ENCODE measurements at places on chromosomes 5 and 9.

- peak; percentile 60 for DNase-seq
These were observed 116.8 kb downstream of the RGS3 start for GRCh38 chr9:113580041-113580953.

DNA sequence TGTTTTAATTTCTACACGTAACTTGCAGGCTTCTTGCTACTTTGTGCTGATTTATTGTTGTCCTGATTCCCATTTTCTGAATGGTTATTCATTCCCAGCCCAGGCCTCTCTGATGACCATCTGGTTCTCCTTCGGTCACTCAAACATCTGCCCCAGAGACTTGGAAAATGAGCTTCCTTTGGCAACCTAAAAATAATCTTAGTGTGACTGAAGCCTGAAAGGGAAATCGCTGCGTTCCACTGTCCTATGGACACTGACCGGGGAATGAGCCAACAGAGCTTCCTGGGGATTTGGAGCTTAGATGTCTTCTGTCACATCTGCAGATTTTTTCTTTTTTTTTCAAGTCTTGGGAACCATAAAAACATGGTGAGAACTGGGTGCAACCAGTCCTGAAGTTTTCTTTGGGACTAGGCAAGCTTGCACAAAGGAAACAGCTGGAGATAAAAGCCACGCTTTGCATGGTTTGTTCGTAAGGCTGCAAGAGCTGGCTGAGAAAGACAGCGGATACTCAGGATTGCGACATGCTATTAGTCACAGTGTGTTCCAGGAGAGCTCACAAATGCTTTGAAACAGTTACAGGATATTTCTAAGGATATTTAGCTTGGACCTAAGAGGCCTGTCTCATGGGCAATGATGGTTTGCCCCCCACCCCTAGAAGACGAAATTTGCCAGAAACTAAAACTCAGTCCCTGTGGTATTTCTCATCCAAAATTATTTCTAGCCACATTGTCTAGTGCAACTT, 146.2 kb downstream of the GOLPH3 start:
- no peak for DNase-seq

GRCh38 chr5:123474228-123474627, 37.7 kb upstream of the CSNK1G3 start:
- no peak for DNase-seq

GRCh38 chr5:172076761-172077244, 70.4 kb upstream of the FBXW11 start:
- no peak for DNase-seq

DNA sequence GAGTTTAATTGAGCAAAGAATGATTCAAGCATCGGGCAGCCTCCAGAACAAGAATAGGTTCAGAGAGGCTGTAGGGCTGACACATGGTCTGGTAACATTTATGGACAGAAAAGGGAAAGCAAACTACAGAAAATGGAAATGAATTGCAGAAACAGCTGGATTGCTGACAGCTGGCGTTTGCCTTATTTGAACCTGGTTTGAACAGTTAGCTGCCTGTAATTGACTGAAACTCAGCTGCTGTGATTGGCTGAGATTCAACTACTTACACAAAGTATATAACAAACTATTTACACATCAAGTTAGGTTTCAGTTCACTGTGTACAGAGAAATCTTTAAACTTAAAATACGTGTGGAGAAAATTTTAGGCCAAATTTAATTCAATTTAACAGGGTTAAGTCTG, 441.7 kb downstream of the PRELID2 start:
- DNase-seq = no peak

- DNase-seq = no peak
These were observed 20.5 kb upstream of the ARHGEF28 start for GRCh38 chr5:73605223-73606087.

- no peak for DNase-seq
These were observed 607.5 kb upstream of the SEMA6A start for GRCh38 chr5:117182104-117182503.

GRCh38 chr5:145697251-145697990, 137.7 kb downstream of the PRELID2 start:
- DNase-seq = no peak

GRCh38 chr5:57478826-57479225, 3.8 kb downstream of the ACTBL2 start:
- no peak for DNase-seq

GRCh38 chr9:100082782-100083181, 16.0 kb downstream of the ERP44 start:
- DNase-seq = no peak

DNA sequence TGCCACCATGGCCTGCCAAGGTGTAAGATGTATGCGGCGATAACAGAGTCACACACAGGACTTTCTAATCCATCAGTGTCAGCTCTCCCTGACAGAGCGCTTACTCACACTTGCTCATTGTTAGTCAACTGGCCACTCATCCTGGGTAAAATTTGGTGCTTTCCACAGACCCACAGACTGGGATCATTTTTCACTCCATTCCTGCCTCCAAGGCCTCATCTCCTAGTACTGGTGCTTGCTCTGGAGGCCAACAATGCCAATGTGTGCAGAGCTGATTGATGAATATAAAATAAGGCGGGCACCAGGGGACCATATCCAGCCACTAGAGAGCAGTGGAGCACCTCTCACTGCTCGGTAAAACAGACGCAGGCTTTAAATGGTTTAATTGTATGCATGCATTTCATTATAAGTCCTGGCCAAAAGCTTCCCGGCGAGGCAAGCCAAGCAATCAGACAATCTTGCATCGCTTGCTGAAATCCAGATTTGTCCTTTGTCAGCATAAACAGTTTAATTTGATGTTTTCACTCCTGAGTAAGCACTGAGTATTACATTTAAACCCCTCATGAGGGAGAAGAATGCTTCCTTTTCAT, 22.3 kb downstream of the PSMB7 start:
- no peak for DNase-seq

DNA sequence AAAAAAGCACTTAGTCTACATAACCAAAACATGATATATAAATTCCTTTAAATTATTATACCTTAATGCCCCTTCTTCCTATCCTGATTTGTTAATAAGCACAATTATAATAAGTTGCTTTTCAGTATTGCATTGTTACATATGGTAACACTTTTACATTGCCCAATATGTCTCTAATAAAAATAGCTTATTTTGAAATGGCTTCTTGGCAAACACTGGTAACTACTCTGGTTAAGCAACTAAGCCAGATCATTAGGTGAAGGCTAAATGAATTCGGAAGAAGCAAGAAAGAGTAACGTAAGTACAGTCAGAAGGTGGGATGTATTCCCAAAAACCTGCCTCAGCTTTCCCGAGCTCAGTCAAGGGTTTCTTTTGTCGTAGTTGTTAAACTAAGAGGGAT, 85.3 kb downstream of the TTC39B start:
- no peak for DNase-seq

DNA sequence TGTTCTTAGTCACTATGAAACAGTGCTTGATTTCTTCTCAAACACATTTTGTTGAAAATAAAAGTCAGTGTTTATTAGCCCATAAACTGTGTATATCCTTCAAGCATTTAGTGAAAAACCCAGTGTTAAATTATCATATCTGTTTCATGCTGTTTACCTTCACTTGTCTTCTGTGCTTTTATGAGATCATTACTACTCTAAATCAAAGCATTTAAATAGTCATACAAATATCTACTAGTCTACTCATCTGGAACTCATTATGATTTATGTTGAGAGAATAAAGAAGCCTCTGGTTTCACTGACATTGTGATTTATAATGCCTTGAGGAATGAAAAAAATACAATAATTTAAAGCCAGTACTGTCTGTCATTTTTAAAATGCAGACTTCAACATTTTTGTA, 366.5 kb downstream of the SLCO4C1 start:
- DNase-seq = no peak

DNA sequence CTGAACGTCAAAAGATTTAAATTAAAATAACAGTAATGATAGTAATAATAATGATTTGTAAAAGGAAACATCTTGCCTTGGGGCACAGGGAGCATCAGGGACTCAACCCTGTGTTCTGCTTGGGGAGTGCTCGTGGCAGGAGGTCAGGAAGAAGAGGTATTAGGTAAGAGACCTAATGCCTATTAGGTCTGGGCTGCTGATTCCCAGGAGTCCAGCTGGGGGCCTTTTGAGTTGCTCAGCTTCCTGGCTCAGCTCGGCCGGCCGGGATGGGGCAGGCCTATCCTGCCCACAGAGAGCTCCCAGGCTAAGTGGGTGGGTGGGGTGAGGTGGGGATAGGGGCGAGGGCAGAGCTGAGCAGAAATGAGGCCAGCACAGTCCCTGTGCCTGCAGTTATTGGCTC, 17.5 kb downstream of the LMX1B start:
- DNase-seq = no peak

- no peak for DNase-seq
These were observed 44.2 kb upstream of the LMNB1 start for GRCh38 chr5:126732716-126733115.

DNA sequence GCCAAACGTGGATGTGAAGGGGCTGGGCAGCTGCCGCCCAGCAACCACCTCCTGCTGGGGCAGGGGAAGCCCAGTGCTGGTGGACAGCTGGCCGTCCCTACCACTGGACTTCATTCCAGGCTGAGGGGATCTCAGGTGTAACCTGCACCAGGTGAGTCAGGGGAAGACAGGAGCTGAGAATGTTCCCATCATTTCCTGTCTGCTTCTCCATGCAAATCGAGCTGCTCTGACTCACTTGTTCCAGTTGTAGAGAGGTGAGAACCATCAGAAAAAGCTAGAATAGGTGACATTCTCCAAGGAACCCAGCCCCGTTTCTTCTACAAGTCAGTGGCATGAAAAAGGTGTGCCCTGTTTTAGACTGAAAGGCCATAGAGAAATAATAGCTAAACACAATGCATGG, 21.8 kb upstream of the BARX1 start:
- DNase-seq = no peak

- DNase-seq = no peak
These were observed 443.9 kb downstream of the ZNF608 start for GRCh38 chr5:124302533-124302932.

- DNase-seq = no peak
These were observed 59.0 kb upstream of the KLF4 start for GRCh38 chr9:107548298-107549142.

- no peak for DNase-seq
These were observed 132.9 kb upstream of the GRHPR start for GRCh38 chr9:37289631-37290030.

DNA sequence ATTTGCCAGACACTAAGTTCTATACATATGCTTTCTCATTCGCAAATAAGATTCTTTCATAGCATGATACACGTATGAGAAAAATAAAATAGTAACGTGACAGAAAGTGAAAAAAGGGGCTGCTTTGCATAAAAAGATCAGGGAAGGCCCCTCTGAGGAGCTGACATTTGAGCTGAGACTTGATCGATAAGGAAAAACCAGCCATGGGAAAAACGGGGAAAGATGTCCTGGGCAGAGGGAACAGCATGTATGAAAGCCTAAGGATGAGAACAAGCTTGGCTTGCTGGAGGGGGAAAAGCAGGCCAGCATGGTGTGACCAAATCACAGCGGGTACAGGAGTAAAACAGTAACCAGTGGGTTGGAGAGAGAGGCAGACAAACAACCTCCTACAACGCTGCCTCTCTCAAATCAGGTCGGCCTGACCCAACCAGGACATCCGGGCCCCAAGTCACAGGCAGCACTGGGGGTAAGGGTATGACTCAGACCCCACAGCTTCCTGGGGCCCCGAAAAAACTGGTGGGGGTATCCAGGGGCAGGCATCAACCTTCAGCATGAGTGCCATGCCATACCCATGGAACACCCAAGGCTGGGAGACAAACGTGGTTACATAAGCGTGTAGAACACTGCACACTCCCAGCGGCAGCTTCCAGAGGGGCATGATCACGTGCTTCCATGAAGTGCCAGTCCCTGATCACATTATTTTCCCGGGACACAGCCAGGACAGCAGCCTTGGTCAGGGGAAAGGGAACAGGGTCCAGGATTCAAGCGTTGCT, 2.2 kb downstream of the TNIP1 start:
- peak; percentile 81 for DNase-seq

DNA sequence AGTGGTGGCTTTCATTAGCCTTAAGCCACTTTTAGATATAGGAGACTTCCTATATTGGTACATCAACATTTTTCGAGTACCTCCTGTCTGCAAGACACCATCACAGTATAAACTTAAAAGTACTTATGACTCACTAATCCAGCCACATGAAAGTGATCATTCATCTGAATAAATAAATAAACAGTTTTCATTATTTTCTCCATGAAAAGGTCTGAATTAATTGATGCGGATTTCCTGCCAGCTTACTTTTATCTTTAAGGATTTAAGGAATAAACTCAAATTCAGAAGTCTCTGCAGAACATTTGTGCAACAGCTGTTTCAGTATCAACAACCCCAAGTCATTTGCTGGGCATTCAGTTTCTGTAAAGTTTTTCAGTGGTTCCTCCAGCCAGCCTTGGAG, 4.0 kb downstream of the SAP30L start:
- no peak for DNase-seq

GRCh38 chr9:105479846-105480245, 32.0 kb downstream of the FSD1L start:
- DNase-seq = no peak

- DNase-seq = no peak
These were observed 74.0 kb downstream of the KCNN2 start for GRCh38 chr5:114435885-114436299.

GRCh38 chr9:123401879-123402513, 46.0 kb downstream of the CRB2 start:
- no peak for DNase-seq

- no peak for DNase-seq
These were observed 20.9 kb upstream of the LURAP1L start for GRCh38 chr9:12753931-12754330.

GRCh38 chr9:23581931-23582330, 244.1 kb downstream of the ELAVL2 start:
- no peak for DNase-seq

GRCh38 chr5:113437111-113437510, 2.3 kb upstream of the TSSK1B start:
- no peak for DNase-seq

- no peak for DNase-seq
These were observed 209.8 kb downstream of the CWC27 start for GRCh38 chr5:64978546-64978945.

- DNase-seq = no peak
These were observed 9.1 kb downstream of the GNE start for GRCh38 chr9:36249189-36249588.

DNA sequence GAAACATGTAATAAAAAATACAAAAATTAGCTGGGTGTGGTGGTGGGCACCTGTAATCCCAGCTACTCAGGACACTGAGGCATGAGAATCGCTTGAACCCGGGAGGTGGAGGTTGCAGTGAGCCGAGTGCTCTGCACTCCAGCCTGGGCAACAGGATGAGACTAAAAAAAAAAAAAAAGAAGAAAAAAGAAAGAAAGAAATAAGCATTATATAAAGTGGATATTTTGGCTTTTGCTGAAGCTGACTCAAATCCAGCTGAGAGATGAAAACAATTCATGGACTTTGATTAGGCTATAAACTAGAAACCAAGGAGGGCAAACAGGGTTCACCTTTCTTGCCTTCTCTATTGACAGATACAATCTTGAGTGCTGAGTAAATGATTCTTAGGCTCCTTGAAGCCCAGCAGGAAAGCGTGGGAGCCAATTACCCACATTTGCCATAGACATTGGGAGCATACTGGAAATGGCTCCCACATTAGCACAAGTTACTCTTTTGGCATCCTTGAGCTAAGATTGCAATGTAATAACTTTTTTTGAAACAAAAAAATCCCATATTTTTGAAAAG, 2.4 kb upstream of the BTF3 start:
- DNase-seq = no peak
